ENCODE measurements at places on chromosomes 1 and 21.

DNA sequence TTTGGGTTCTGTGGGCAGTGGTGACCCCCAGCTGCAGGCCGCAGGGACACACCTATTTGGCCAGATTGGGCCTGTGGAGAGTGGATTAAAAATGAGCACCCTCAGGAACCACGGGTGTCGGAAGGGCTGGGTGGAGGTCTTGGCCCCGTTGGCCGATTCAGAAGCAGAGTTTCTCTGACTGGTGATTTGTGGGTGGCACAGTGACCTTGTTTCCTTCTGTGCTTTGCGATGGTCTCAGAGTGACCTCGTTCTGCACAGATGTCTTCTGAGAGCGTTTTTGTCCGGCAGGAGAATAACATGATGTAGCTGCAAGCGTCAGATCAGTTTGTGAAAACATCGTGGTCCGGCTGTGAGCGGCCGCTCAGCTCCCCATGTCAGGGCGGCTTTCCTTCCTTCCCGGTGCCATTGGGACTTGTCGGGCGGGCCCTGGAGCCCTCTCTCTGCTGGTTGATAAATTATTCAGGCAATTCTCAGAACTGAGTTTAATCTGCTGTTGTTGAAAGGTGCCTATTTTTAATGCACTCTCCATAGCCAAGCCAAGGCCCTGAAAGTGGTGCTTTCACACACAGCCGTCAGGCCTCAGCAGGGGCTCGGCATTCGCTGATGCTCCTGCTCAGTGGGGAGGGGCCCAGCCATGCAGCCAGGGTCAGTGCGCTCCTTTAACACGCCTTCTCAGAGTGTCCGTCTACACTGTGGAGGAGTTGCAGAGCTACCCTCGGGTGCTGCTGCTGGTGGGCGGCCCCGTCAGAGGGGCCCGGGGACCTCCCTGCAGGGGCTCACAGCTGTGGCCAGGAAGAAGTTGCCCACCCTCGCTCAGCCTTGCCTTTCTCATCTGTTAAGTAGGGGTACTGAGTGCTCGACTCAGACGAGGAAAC is 26.8 kb downstream of the TRPM2 start:
- DNase-seq = no peak

- no peak for DNase-seq
Measured at GRCh38 chr1:11594625-11595024, 59.6 kb downstream of the FBXO2 start.

- DNase-seq = no peak
Measured at GRCh38 chr1:155017946-155018316, 15.3 kb downstream of the ZBTB7B start.

DNA sequence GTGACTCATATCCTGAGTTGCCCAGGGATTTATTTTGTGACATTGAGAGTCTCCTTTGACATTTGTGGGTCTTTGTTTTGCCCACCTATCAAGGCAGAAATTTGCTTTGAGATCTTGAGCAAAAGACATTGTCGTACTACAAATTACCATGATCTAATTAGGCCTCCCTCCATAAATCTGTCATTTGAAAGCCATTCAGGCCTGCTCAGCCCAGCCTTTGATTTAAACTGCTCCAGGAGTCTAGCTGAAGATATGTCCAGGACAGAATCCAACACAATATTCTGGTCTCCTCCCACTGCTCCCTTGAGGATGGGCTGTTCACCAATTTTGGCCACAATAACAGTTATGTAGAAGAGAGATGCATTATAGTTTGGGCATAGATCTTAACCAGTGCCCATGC is 86.7 kb downstream of the PROX1 start:
- DNase-seq = no peak

- no peak for DNase-seq
Measured at GRCh38 chr1:204858363-204858821, 12.3 kb upstream of the NFASC start.

DNA sequence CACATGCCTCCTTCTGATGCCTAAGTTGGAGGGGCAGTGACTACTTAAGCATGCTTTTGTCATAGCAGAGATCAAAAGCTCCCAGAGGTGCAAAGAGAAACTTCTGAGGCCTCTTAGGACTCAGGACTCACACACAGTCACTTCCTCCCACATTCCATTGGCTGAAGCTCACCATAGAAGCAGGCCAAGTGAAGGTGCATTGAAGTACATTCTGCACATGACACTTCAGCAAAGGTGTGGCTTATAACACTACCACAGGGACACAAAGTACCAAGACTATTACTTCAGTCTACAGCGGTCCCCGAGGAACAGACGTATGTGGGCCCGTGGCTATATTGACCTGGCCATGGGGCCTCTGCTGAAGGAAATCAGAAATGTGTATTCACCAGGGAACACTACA is 2.5 kb upstream of the POGK start:
- DNase-seq = no peak

- no peak for DNase-seq
Measured at GRCh38 chr1:86000601-86001000, 156.0 kb downstream of the COL24A1 start.

- DNase-seq = no peak
Measured at GRCh38 chr1:233907151-233907550, 2.7 kb downstream of the SLC35F3 start.

DNA sequence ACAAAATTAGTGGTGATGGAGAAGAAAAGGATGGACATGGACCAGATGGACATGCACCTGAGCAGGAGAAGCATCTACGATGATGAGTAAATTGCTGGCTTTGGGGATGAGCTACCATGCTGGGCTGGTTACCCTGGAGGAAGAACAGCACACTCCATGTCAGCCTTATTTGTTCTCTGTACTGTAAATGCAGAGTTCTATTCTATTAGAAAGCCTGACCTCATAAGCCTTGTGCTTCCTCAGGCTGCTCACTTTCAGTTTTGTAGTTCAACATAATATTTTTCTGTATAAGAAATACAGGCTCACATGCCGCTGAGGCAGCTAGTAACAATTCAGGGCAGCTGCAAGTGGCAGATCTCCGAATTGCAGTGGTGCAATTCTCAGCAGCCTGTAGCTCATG is 249.6 kb downstream of the PLA2G4A start:
- DNase-seq = no peak

- DNase-seq = no peak
Measured at GRCh38 chr1:160519642-160520435, 3.2 kb downstream of the SLAMF6 start.

- DNase-seq = no peak
Measured at GRCh38 chr1:1797731-1798341, 19.6 kb upstream of the NADK start.

DNA sequence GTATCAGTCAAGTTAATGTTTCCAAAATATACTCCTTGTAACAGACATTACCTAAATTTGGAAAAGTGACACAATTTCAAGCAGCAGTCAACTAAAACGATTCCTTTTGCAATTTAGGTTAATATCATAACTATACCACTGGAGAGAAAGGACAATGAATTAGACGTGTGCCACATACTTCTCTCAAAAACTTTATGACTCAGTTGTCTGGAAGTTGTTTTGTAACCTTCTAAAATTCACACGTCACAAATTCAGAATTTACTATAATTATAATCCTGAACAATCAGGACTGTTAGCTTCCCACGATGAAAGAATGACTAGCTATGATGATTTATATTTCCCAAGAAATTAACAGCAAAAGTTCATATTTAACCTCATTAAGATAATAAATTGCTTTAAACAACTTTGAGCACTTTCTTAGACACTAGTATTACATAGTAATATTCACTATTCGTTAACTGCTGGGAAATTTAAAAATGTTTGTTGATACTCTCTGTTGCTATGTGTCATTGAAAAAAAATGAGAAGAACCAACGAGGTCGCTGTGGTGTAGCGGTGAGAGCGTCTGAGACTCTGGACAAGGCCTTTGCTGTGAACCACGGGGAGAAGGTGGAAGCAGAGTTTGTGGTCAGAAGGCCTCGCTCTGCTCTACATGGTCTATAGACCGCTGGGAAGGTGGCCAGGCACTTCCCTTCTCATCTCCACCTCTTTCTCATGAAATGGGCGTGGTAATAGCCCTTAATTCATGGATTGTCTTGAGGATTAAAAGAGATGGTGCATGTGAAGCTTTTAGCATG is 27.9 kb upstream of the BATF3 start:
- DNase-seq = no peak

DNA sequence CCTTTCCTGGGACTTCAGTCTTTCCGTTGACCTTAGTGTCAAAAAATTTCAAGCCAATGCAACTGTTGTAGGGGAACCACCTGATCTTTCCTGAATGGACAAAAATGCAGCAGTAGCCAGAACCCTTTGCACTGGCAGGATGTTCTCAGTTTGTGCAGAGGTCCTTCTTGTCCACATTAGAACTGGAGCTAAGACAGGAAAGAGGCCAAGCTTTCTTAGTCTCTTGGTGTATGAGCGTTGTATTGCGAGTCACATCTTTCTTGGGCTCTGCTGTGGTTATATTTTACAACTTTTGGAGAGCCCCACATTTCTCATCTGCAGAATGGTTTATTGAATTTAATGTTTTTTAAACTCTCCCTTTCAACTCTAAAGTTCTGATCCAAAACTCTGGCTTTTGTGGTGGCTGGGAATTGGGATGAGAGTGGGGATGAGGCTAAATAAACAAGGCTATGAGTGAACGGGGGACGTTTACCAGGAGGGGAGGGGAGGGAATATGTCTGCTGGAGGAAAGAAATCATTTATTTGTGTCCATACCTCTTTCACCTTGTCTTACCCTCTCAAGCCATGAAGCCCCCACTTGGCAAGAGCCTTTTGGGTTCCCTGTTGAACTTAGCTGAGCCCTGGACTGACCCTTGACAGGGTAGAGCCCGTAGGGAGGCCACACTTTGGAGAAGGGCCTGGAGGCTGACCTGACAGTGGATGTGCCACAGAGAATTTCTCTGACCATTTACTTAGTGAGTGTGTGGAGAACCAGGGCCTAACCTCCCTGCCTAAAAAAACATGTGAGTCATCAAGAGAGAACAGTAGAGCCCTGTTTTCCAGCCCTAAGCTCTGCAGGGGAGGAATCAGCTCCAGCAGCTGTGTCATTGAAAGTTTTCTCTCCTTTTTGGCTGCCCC is 586 bp downstream of the CHI3L2 start:
- no peak for DNase-seq
